Stimulated activated CD4-positive, alpha-beta T cell treated with anti-CD3 and anti-CD28 coated beads, TNF-alpha, amount 100 ng/mL, for 24 hours (primary cell): ENCODE measurements at places on chromosomes 16 and 17.

GRCh38 chr16:14284930-14285512 lies 213.9 kb downstream of the MRTFB start:
- no peak for DNase-seq

GRCh38 chr17:66777689-66778225 lies 57.2 kb upstream of the CACNG5 start:
- DNase-seq = no peak

DNA sequence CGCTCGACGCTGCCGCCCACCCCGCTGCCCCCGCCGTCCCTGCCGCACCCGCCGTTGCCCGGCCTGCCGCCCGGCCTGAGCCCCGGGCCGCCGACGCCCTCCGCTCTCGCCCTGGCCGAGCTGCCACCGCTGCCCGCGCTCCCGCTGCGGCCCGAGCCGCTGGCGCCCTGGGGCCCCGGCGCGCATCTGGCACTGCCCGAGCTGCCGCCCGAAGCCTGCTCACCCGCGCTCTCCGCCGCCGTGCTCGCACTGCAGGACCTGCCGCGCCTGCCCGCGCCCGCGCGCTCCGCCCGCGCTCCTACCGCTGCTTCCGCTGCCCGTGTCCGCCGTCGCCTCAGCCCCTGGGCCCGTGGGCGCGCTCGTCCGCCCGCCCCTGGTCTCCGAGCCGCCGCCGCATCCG lies 8.4 kb upstream of the CLDN9 start:
- no peak for DNase-seq

GRCh38 chr17:29156781-29157180 lies 23.4 kb downstream of the MYO18A start:
- DNase-seq = no peak

GRCh38 chr16:19853132-19853741 lies 31.4 kb downstream of the GPRC5B start:
- no peak for DNase-seq

DNA sequence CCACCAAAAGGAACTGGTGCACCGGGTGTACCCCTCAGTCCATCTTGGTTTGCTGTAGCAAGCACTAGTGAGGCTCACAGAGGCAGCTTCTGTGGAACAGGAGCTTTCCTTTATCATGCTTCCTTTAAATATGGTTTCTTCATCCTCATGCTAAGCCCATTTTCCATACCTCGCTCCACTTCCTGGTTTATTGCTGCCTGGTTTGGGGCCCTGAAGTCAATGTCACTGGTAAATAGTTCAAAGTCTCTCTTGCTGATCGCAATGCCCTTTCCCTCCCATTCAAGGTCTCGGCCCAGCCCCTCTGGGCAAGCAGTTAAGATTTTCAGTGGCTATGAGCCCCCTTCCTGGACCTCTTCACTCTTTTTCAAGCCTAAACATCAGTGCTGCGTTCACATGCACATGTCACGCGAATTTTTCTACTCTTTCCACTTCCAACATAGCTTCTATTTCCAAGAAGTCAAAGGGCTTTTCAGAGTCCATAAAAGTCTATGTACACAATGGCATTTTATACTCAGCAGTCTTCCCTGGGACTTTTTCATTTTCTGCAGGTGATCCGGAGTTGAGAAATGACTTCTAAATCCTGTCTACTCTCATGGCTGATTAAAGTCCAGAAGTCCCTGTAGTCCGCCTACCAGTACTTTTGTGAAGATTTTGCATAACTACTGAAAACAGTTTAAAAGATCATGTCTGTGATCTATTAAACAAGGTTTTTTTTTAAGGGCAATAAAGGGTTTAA lies 323.8 kb upstream of the ZFHX3 start:
- DNase-seq = no peak

GRCh38 chr17:79338152-79338551 lies 263.5 kb downstream of the ENGASE start:
- DNase-seq = no peak

- no peak for DNase-seq
Measured at GRCh38 chr17:55172612-55173011, 92.1 kb upstream of the HLF start.

DNA sequence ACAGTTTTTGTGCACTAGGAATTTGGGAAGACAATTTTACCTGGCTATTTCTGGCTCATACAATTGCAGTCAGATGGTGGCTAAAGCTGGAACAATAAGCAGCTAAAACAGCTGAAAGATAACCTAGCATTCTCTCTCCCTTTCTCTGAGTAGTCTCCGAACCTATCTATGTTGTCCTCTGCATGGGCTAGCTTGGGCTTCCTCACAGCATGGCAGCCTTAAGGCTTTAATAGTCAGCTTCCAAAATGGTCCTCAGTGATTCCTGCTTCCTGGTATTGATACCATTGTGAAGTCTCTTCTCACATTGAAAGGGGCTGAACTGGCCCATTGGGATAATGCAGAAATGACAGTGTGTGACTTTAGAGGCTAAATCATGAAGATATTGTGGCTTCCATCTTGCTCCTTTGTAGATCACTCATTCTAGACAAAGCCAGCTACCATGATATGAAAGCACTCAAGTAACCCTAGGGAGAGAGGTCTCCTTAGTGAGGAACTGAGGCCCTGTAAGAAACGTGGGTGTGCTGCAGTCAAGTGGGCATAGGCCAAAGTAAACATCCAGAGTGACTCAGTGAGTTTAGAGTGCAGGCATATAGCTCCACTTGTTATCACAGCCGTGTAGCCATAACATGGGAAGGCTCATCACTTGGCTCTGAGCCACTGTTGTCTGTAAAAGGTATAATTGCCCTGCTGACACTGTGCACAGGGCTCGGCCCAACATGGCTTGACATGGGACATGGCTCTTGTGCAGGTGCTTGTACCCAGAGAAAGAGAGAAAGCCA lies 5.5 kb upstream of the VKORC1 start:
- no peak for DNase-seq

- DNase-seq = no peak
Measured at GRCh38 chr17:45279898-45280297, 18.0 kb upstream of the SPATA32 start.

- no peak for DNase-seq
Measured at GRCh38 chr16:17970157-17970765, 366.3 kb downstream of the NPIPA8 start.

- no peak for DNase-seq
Measured at GRCh38 chr17:73291260-73291801, 20.5 kb downstream of the CDC42EP4 start.

- DNase-seq = no peak
Measured at GRCh38 chr17:4317610-4318009, 48.9 kb downstream of the UBE2G1 start.

DNA sequence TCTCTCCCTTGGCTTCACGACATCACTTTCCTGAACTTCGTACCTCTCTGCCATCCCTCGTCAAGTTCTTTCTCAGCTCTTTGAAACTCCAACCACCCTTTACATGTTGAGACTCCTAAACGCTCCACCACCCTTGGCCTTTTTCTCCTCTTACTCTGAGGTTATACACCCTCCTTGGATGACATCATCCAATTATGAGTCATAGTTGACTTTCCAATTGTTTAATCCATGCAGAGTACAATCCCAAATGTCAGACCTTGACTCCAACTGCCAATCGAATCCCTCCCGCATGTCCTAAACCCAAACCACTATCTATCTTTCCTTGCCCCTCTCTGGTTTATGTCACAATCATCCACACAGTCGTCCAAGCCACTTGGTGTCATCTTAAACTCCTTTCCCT lies 18.4 kb upstream of the C16orf82 start:
- DNase-seq = no peak

GRCh38 chr17:50096758-50097157 lies 1.6 kb downstream of the PDK2 start:
- no peak for DNase-seq

GRCh38 chr16:14236401-14236800 lies 165.3 kb downstream of the MRTFB start:
- DNase-seq = no peak

DNA sequence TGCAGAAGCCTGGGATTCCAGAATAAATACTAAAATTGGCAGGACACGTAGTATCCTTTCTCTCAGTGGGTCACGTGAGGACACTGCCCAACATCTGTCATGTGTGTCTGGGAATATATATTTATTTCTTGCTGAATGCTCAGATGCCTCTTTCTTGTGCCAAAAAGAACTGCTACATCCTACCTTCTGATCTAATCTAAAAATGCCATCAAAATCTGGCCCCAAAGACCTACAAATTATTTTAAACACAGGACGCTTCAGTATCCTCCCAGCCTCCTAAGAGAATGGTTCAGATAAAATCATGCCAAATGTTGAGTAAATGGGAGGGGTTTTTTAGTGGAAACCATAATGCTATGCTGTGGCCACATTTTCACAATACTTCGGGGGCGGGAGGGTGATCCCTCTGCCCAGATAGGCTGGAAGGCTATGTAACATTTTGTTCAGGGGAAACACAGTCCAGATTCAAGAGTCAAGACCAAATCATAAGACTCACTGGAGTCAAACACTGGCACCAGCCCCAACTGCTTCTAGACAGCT lies 22.9 kb upstream of the CORO6 start:
- no peak for DNase-seq

DNA sequence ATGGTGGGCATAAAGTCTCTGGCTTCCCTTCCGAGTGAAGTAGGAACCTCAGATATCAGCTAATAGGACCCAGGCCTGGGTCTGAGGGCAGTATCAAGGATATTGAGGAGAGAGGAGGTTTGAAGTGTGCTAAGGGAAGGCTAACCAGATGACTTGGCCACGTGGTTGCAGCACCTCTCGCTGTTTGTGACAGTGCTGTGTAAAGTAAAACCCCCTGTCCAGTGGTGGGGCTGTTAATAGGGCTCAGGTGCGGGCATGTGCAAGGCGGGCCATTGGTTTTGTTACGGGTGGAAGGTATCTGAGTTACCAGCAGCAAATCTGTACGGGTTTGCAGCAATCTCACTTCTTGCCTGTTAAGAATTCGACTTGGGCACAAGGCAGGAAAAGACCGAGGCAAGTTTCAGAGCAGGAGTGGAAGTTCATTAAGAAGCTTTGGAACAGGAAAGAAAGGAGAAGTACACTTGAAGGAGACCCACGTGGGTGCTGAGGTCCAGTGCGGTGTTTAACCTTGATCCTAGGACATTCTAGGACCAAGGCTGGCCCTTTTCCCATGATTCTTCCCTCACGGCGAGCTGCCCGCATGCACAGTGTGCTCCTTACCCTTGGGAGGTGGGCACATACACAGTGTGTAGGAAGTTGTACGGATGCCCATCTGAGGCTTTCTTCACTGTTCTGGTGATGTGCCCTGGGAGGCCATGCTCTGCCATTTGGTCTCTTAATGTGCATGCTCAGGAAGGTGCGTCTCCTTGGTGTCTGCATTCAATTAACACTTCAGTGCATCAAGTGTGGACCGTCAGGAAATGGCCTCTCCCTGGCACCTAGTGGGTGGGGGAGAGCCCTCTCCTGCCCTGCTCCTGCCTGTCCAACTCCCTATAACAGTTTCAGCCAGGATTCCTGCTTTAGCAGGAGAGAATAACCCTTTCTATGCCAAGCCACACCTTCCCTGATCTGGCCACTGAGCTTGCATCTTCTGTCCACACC lies 20.3 kb downstream of the SGF29 start:
- DNase-seq = no peak

DNA sequence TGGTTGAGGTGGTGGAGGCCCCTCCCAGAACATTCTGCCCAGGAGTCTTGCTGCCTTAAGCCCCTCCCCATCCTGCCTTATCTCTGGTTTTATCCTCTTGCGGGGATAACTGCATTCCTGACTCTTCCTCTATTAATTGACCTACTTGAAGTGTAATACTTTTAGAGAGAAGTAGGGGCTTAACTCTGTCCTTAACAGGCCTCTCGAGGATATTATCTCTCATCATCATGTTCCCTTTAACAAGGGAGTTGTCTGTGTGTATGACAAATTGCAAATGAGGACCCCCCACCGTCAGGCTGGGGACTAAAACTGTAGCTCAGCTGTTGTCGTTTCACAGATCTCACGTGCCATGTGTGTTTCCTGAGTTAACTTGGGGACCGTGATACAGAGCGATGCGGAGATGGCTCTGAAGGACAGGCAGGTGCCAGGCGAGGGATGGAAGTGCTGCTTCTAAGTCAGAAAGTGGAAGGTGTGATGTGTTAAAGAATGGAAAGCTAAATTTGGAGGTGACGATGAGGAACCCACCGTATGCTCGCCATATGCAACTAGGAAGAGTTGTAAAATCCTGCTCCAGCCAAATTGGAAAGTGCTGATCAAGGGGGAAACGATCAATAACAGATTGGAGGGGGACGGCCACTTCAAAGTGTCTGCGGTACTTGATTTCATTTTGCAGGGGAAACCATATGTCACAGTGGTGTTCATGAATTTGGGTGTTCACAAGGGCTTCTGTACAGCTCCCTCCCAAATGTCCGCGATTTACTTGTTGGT lies 106.3 kb downstream of the RPTOR start:
- DNase-seq = no peak

- no peak for DNase-seq
Measured at GRCh38 chr17:33847900-33848299, 407.2 kb upstream of the CCL2 start.

GRCh38 chr16:12627394-12627793 lies 176.3 kb downstream of the CPPED1 start:
- DNase-seq = no peak

- DNase-seq = no peak
Measured at GRCh38 chr17:40371261-40371929, 6.9 kb upstream of the GJD3 start.

DNA sequence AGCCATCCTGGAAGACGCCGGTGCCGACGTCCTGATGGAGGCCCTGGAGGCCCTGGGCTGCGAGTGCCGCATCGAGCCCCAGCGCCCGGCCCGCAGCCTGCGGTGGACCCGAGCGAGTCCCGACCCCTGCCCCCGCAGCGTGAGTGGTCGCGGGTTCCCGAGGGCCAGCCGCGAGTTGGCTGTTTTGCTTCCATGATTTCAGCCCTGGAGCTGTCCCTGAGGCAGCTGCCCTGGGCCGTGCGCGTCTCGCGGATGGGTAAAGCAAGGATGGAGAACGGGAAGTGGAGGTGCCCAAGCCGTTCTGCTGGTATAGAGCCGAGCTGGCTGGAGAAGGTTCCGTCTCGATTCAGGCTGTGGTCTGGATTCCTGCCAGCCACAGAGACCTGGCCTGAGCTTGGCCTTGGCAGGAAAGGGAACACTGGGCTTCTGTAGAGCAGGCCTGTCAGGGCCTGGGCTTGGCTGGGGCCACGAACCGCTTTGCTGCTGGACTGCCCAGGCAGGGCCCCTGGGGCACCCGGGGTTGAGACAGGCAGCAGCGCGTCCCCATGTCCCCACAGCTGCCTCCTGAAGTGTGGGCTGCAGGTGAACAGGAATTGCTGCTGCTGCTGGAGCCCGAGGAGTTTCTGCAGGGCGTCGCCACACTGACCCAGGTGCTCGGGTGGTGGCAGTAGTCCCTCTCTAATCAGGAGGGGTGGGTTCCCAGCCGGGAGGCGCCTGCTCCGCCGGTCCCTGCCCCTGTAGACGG lies 941 bp upstream of the MRPS34 start:
- no peak for DNase-seq

DNA sequence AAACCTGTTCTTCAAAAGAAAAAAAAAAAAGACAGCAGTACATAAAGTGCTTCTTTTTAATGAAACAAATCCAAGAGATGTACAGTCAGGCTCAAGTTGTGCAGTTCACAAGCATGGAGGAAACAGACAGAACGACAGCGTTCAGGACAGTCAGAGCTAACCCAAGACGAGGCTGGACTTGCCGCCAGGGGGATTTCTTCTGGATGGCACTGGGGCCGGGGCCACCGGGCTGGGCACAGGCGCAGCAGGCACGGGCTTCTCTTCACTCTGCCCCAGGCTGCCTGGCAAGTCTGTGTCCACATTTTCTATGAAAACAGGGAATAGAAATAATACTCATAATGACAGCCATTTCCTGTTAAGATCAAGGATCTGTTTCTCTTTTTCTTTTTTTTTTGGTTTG lies 4.4 kb upstream of the NT5C start:
- no peak for DNase-seq

- no peak for DNase-seq
Measured at GRCh38 chr17:34482730-34483129, 96.7 kb upstream of the TMEM132E start.

- no peak for DNase-seq
Measured at GRCh38 chr17:79410681-79411080, 200.2 kb downstream of the RBFOX3 start.
